ENCODE measurements at places on chromosomes 1 and 21. TPM values are rescaled to one million over a fixed set of nuclear protein-coding genes. Genes with fewer than 3 reads are reported as not detected.

- H3K4me3 ChIP-seq, result no peak overlapping the region
- no peak for DNase-seq
- no peak overlapping the region for H3K27ac ChIP-seq
- H3K4me1 ChIP-seq, result peaks cover 11% of the 10 kb centered on the region
- no peaks in the 10 kb centered on the region for H3K27me3 ChIP-seq
Observed at GRCh38 chr1:51525295-51525694, 6.2 kb upstream of the EPS15 start.

FMOD gene
- 0.54 TPM for total RNA-seq

ENSA gene
- 124 TPM for total RNA-seq

TMEM9 gene
- total RNA-seq, result 63.9 TPM

DNA sequence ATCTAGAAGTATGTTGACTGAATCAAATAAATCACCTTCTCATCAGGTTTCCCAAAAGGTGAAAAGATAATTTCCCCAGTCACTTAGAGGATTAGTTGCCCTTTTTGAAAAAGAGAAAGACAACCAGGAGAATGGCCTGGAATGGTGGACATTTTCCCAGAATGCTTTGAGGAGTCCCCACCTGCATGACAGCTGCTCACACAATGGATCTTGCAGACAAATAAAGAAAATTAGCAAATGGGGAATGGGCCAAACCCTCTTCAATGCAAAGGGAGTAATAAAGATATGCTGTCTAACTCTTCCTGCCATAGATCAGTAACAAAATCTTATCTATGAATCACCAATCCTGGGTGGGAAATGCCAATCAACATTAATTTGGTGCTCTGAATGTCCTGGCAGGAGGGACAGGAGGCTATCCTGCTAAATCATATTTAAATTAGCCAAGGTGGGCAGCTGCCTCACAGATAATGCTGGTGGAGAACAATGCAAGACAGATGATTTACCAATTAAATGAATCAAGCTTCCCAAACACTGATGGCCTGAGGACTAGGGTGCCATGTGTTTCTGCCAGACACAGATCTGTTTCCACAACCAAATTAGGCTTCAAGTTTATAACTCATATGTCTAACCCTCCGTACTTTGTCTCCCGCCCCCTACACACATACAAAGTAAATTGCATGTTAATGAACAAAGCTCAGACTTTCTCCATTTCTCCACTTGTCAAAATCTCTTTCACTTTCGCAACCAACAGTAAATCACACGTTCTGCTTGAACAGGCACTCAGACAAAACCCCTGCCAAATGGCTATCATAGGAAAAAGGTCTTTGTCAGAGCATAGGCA is 488.0 kb upstream of the PLXNA2 start:
- no peak for DNase-seq
- H3K36me3 ChIP-seq, result no peaks in the 10 kb centered on the region
- no peak overlapping the region for H3K4me3 ChIP-seq
- H3K27me3 ChIP-seq, result no peaks in the 10 kb centered on the region
- no peaks in the 10 kb centered on the region for H3K4me1 ChIP-seq
- no peak overlapping the region for H3K27ac ChIP-seq

DNA sequence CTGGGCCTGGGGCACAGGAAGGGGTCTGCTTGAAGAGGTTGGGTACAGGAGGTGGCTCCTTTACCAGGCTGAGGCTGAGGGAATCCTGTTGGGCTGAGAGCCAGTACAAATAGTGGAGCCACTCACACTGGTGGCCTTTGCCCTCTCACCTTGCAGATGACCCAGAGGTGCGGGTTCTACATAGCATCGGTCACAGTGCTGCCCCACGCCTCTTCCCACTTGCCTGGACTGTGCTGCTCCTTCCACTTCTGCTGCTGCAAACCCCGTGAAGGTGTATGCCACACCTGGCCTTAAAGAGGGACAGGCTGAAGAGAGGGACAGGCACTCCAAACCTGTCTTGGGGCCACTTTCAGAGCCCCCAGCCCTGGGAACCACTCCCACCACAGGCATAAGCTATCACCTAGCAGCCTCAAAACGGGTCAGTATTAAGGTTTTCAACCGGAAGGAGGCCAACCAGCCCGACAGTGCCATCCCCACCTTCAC is 1.8 kb upstream of the SLC50A1 start:
- peaks cover 42% of the 10 kb centered on the region for H3K4me1 ChIP-seq
- no peak overlapping the region for H3K4me3 ChIP-seq
- peaks cover 13% of the 10 kb centered on the region for H3K36me3 ChIP-seq
- DNase-seq, result no peak

GRCh38 chr1:172206256-172206655 is 214.2 kb upstream of the C1orf105 start:
- no peak for DNase-seq
- no peak overlapping the region for H3K27ac ChIP-seq
- H3K4me1 ChIP-seq, result peaks cover 10% of the 10 kb centered on the region
- no peaks in the 10 kb centered on the region for H3K27me3 ChIP-seq
- H3K36me3 ChIP-seq, result no peaks in the 10 kb centered on the region

Measured in HFFc6 (cell line).